ENCODE measurements at places on chromosomes 2 and 18. TPM values are rescaled to one million over a fixed set of nuclear protein-coding genes. Genes with fewer than 3 reads are reported as not detected.

Gene TCF23
- total RNA-seq = not detected

Gene GCG
- total RNA-seq = not detected

Gene AFF3
- 0.02 TPM for total RNA-seq

Gene KYNU
- 216 TPM for total RNA-seq

Gene RUFY4
- not detected for total RNA-seq

Gene HOXD4
- total RNA-seq = 0.41 TPM

Data from A549 treated with AZD2906 at 1 μM for 4 hours (cell line).